ENCODE measurements at places on chromosomes 2 and 18.

DNA sequence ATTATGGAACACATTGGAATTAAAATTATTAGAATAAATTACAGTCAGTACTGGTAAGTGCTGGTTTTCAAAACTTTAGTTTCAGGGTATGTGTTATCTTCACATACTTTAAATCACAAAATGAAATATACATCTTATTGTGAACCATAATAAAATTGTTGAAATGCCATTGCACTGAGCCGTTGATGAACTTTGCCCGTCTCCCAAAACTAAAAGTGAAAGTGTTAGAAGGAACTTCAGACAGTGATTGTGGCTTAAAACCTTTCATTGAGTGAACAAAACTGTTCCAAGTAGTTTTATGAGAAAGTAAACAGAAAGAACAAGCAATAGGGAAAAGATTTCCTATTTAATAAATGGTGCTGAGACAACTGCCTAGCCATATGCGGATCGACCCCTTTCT lies 811.6 kb downstream of the PLCL1 start:
- DNase-seq = no peak

DNA sequence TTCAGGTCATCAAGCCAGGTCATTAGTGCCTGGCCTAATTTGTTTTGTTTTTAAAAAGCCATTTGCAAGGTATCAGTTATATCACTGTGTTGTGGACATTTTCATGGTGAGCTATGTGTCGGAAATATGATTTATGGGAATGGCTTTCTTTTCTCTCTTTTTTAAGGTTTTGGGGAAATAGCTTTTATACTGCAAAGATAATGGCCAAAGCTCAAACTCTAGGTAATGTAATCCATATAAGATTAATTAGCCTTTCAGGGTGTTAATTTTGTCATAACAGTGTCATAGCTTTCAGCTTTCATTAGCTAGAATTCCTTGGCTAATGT lies 45.8 kb downstream of the PCBP1 start:
- DNase-seq = no peak

- DNase-seq = no peak
These were observed 96.2 kb upstream of the CTDP1 start for GRCh38 chr18:79583426-79583825.

DNA sequence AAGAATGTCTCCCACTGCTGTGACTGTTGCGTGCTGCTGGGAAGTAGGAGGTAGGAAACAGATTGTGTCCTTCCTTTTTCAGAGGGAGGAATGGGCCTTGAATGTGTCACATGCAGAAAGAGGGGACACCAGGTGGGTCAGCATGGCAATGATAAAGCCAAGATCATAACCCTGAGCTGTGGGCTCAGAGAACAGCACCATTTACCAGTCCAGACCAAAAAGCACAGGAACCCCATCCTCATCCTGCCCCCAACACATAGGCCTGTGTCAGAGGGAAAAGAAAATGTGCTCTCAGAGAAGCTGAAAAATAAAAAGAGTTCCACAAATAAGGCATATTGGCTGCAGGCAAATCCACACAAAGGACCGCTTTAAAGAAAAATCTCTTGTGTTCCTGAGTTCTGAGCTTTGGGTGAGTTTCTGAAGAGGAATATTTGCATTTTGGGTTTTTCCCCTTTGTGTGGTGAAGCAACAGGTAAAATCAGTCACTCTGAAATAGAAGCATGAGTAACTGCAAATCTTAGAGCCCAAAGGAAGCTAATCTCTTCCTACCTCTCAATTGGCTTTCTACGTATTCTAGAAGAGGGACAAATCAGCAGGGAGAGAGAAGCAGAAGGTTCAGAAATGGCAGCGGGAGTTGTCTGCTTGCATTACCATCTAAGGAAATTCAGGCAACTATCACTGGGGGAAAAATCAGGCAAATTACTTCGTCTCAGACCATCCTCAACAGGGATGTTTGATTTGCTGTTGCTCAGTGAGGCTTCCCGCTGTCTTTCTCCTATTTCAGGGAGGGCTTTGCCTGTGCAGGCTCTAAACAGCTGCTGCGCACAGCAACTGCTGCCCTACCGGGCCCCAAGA lies 106.8 kb downstream of the BCL11A start:
- no peak for DNase-seq

DNA sequence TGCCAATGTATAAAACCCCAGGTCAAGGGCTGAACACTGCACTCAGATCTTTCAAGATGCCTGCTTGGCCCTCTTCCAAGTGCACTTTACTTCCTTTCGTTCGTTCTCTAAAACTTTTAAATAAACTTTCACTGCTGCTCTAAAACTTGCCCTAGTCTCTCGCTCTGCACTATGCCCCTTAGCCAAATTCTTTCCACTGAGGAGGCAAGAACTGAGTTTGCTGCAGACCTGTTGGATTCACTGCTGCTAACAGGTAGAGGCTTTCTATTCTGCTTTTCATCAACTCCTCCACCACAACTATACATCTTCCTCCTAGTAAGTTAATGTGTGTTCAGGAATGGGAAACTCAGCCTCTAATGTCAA lies 467.9 kb downstream of the MBD2 start:
- DNase-seq = no peak

DNA sequence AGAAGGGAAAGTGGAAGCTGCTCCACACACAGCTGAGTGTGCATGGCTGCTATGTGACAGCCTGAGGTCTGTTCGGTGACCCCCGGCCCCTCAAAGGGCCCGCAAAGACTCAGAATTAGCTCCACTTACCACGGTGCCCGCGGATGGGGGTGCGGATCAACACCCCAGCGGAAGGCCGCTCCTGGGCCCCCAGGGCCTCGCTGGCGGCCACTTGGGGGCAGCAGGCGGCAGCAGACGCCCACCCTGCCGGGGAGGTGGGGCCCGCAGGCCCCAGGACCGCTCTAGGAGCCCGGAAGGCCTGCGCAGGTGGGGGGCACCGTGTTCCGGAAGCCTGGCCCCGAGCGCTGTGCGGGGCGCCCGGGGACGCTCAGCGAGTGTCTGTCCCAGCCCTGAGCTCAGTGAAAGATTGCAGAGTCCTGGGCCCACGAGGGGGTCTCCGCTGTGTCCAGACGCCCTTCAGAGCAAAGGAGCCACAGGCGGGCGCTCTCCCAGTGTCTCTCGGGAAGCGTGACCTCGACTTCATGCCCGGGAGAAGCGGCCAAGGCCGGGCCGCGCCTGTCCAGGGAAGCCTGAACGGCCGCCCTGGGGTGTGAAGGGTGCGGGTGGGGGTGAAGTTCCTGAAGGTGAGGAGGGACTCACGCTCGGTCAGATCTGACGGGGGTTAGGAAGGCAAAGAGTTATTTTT lies 118.7 kb downstream of the VAPA start:
- DNase-seq = peak; percentile 53

- no peak for DNase-seq
These were observed 172.2 kb downstream of the ASB1 start for GRCh38 chr2:238598802-238599530.
